ENCODE measurements at places on chromosomes 6 and 20.

DNA sequence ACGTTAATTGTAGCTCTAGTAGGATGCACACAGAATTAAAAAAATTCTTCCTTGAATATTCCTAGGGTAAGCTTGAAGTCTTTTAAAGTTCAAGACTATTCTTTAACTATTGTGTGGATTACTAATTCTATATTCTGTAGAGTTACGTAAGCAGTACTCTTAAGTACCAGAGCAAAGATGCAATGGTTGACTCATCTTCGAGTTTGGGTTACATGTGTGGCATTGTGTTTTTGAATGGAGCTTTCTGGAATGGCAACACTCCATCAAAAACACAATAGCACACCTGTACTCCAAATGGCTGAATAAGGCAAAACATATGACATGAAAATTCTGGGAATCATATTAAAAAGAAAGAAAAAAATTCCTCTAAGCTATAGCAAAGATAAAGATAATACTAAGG lies 33.5 kb upstream of the CEP162 start:
- DNase-seq, result no peak

GRCh38 chr6:128097009-128097408 lies 196.2 kb upstream of the THEMIS start:
- DNase-seq, result no peak

DNA sequence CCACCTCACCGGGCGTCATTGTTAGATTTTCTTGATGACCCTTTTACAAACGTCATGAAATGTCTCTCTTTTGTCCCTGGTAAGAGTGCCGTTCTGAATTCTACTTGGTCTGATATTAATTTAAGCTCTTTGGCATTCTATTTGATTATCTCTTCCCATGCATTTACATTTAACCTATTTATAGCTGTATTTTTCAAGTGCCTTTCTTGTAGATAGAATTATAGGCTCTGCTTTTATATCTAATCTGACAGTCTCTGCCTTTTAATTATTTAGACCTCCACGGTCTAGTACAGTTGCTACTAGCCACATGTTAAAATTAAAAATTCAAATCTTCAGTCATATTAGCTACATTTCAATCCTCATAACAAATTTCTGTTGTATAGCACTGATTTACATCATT lies 12.6 kb downstream of the RAB22A start:
- no peak for DNase-seq

DNA sequence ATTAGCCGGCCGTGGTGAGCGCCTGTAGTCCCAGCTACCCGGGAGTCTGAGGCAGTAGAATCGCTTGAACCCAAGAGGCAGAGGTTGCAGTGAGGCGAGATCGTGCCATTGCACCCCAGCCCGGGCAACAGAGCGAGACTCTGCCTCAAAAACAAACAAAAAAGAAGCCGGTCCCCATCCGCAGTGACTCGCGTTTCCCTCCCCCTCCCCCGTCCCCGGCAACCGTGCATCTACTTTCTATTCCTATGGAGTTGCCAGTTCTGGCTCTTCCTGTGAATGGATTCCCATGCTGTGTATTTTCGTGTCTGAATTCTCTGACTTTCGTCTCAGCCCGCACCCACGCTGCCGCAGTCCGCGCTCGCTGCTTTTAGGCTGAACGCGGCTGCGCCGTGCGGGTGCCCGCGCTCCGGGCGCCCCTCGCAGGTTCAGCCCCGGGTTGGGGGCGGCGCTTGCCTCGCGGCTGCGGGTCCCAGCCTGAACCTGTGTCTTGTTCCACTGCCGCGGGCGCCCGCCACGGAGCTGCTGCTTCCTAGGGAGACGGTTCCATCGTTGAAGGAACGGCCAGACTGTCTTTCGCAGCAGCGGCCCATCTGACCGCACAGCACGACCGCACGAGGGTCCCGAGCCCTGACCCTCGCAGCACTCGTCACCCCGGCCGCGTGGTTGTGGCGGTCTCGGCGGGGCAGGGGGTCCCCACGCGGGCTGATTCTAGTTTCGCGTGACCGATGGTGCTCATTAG lies 1.1 kb upstream of the MRGBP start:
- no peak for DNase-seq

DNA sequence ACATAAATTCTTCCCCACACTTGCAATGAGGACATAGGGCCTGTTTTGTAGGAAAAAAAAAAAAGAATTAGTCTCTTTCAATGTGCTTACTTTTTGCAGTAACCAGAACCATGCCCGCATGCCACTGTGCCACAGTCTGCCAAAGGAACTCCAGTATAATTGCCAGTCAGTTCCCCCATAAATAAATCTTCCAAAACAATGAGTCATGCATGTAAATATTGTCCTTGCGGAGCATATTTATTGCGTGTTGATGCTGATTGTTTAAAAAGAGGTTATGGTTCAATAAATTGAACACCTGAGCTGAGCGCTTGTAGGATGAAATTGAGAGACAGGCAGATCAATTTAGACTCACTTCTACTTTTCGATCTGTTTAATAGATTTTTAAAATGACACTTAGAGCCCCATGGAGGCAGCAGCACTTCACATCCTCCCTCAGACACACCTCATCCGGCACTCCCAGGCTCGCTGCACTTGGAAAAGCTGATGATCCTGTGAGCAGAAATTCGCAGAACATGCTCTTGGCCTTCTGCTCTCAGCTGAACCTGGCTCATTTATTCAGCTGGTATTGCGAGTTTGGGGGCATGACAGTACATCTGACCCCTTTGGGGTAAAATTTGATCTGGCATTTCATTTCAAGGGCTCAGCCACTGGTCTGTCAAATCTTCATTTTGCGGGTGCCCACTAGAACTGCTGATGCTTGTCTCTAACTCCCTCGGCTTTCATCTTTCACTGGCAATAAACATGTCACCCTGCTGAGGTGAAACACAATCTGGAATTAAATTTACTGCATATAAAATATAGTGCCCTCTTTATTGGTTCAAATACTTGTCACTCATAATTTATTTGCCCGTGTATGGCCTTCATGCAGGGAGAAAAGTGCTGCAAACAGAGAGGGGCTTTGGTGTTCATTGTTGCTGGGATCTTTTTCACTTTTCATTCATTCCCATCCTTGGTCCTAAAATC lies 371.1 kb upstream of the POU3F2 start:
- DNase-seq, result no peak

DNA sequence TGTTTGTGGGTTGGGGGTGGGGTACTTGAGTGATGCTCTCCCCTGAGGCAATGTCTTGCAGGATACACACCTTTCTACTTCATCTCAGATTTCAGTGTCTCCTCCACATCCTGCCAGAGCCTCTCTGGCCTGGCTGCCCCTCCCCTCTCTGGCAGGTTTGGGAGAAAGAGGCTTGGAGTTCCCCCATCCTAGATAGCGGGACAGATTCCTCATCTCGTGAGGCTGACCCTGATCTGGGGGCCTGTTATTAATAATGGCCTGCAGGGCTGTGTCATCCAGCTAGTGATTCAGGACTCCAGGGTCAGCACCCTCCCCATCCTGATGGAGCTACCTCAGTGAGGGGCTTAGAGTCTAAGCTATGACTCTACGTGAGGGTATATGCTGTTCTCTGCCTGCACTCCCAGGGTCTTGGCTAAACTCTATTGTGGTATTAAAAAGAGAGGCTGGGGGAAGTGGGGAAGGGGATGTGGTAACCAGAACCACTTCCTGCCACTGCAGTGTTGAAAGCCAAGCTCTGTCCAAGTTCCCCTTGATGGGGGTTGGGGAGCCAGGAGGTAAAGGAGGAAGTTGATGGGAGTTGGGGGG lies 3.7 kb upstream of the MMP9 start:
- no peak for DNase-seq

DNA sequence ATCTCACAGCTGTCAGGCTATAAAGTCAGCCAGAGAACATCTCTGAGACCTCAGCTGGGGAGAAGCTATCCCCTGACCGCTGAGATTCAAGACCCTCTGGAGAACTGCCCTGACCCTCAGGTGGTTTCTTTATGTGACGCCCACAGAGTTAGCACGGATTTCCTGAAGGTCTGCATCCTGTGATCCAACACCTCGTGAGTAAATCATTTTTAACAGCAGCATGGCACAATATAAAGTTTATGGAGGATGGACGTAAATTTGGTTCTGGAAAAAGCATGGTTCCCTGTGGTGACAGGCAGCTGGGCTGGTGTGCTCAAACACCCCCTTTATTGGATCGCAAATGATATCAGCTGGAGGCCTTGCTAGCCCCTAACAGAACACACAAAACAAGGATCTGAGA lies 25.3 kb upstream of the TRAF3IP2 start:
- DNase-seq, result no peak

- no peak for DNase-seq
These were observed 128.9 kb downstream of the SCML4 start for GRCh38 chr6:107695061-107695720.

- no peak for DNase-seq
These were observed 230.7 kb upstream of the QKI start for GRCh38 chr6:163183806-163184205.

- no peak for DNase-seq
These were observed 86.9 kb upstream of the PTCHD4 start for GRCh38 chr6:48197941-48198340.

DNA sequence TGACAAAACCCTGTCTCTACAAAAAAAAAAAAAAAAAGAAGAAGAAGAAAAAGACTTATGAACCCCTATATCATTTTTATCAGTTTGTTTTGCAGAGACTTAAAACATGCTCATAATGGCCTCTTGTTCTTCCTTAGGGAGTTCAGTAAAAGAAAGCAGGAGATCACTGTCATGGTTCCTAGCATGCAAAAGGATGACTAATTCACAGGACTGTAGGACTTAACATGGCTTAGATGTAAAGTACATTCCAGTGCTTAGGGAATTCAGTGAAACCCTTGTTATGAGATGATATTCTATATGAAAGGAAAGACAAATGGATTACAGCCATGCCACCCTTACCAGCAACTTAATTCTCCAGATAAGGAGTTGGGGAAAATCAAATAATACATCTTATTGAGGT lies 29.5 kb downstream of the EEF1A1 start:
- DNase-seq, result no peak

DNA sequence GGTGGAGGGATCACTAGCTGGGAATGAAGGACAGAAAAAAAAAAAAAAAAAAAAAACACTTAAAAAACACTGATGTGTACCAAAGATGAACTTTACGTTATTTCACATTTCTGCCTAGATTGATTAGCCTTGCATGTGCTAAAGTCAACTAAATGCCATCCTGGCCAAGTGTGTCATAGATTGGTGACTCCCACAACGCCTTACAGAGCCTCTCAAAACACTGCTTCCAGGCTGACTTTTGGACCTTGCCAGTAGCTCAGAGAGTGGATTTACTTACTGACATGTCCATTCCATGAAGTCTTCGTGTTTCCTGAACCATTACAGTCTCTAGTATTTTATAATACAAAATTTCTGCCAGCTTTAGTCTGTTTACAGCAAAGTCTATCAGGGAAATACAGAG lies 40.5 kb downstream of the RBL1 start:
- no peak for DNase-seq

DNA sequence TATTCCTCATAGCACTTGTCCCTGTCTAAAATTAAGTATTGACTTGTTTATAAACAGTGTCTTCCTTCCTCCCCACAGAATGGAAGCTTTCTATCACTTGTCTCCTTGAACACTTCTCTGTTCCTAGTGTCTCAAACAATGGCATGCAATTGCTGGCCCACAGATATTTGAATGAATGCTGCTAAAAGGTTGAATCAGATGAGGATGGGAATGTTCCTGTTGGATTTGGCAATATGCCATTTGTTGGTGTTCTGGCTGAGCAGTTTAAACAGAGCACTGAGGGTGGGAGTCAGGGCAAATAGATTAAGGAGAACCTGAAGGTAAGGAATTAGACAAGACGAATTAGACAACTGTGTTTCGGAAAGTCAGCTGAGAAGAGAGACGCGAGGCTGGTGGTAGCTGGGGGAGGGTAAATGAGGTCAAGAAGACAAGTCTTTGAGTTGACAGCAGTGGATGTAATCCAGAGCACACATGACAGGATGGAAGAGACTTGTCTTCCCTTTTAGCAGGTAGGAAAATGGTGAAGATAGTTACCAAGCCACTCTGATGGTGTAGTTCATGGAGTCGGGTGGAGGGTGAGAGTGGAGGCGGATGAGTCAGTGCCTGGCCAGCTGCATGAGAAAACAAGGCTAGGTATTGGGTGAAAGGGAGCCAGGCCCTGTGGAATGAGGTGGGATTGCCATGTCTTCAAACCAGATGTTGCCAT lies 58.3 kb upstream of the GNRH2 start:
- peak; percentile 30 for DNase-seq

DNA sequence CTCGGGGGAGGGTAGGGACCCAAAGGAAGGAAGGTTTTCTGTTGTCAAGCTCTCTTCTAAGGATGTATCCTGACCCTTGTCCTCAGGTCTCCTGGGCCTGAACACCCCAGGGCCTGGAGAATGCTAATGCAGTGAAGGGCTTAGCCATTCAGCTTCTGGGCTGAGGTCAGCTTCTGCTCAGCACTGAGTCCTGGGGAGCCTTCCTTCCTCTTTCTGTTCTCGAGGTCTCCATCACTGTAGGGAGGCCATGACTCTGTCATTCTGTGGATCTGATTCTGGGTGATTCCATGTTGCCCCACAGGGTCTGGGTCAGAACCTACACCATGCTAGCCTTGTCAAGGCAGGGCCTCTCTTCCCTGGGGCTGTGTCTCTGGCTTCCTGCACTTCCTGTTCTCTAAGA lies 712.7 kb downstream of the DHX35 start:
- no peak for DNase-seq

DNA sequence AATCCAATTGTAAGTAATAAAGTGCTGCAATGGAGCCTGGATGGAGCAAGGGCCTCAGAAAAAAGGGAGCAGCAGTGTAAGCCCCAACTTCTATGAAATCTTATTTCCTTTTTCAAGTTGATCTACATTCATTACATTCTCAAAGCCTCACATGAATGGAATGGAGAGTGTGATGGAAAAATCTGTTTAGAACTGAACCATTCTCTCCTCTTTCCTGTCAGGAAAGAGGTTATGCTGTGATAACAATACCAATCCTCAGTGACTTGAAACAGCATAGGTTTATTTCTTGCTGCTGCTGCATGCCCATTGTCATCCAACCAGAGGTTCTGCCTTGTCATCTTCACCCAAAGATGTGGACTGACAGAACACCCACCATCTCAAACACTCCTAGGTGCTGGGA lies 8.9 kb upstream of the OR2H2 start:
- no peak for DNase-seq

Data from H1 (cell line).